Suppressor macrophage treated with lipopolysaccharide for 4 hours (primary cell): ENCODE measurements at places on chromosomes 5 and 9.

- DNase-seq: no peak
These were observed 94.2 kb upstream of the APC start for GRCh38 chr5:112643339-112643971.

DNA sequence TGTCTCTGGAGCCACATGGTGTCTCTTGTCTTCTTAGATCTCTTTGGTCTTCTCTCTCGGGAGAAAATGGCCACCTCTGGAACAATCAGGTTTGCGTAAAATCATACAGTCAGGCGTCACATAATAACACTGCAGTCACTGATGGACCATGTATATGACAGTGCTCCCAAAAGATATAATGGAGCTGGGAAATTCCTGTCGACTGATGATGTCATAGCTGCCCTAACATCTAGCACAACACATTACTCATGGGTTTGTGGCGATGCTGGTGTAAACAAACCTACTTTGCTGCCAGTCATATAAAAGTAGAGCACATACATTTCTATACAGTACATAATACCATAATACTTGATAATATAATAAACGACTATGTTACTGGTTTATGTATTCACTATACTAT, 30.1 kb upstream of the RAI14 start:
- DNase-seq: peak; percentile 32

- DNase-seq: peak; percentile 38
These were observed 301.5 kb downstream of the KCTD16 start for GRCh38 chr5:144472221-144472620.

- DNase-seq: peak; percentile 32
These were observed 1.2 kb downstream of the LCN15 start for GRCh38 chr9:136762915-136763648.

DNA sequence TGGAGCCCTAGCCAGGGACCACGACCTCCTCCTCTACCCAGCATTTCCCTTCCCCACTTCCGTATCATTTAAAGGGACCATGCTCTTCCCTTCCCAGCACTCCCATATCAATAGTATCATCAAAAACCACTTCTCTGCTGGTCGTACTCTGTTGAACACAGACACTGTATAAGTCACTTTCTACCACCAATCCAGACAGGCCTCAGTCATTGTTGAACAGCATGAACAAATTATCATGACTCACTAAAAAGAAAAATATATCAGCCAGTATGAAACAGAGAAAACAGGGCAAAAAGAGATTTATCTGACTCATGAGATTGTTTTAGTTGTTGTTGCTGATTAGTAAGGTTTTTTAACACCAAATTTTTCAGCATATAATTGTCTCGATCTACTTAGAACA, 89.8 kb downstream of the CDKN2A start:
- DNase-seq: no peak

DNA sequence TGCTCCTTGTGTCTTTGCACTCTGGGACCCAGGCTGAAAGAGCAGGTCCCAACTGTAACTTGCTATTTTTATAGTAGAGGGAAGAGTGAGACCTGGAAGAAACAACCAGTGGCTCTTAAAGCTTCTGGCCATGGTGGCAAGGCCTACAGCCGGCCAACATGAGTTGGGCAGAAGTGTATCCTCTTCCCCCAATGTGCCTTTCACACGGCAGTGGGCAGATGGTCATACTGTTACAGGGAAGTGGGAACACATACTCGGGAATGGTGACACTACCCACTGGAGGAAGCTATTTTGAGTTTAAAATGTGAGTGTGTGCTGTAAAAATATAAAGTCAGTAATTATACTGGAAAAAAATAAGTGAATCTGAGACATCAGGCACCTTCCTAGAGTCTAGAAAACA, 116.0 kb downstream of the MVB12B start:
- DNase-seq: peak; percentile 15

DNA sequence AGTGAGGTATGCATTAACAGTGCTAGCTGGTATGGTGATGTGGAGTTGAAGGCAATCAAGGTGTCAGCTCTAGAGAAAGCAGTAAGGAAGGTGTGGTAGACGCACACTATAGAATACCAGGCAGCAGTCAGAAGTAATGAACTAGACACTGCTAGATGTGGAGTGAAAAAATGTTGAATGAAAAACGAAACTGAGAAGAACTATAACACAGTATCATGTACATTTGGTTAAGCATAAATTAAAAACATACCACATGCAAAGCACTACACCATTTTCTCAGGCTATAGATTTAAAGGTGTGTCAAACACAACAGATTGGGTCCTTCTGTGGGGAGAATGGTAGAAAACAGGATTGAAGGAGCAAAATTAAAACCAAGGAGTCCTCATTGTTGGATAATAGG, 15.4 kb downstream of the ZNF622 start:
- DNase-seq: no peak

GRCh38 chr5:72835633-72836032, 19.2 kb downstream of the TNPO1 start:
- no peak for DNase-seq

DNA sequence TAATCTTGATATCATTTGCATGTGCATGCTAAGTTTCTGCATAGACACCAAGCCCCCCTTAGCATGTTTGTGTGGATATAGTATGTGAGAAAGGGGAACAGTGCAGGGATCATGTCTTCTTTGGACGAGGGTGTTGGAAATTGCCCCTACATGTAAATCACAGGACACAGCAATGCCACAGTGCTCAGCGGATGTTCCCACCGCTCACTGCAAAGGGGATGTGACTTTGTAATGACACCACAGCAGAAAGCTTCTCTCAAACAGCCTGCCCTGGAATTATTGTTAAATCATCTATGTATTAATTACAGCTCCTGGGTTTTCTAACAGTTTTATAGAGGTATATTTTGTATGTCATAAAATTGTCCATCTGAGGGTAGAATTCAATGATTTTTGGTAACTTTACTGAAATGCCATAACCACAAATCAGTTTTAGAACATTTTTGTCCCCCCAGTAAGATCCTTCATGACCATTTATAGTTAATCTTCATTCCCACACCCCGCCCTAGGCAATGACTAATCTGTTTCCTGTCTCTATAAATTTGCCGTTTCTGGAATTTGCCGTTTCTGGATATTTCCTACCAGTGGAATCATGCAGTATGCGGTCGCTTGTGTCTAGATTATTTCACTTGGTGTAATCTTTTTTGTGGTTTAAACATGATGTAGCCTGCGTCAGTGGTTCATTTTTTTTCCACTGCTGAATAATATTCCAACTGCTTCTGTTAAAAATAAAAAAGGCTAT, 648.5 kb upstream of the WWC1 start:
- DNase-seq: no peak

GRCh38 chr9:90578126-90578815, 64.4 kb downstream of the DIRAS2 start:
- no peak for DNase-seq

GRCh38 chr5:162911873-162912272, 525.5 kb upstream of the CCNG1 start:
- DNase-seq: no peak

DNA sequence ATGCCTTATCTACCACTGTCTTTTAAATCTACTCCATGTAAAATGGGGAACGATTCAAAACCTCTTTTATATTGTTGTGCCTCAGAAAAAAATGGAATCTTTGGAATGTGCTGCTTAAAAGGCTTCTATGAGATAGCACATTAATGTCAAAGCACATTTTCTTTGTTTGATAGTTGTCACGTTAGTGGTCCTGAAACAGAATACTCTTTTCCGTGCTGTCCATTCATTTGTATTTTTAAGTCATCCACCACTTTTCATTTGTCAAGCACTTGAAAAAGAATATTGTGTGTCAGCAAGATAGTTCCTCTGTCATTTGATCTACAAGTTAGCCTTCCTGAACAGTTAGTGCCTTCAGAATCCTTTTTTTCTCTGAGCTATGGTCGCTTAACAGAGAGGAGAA, 246.9 kb downstream of the MAST4 start:
- DNase-seq: no peak

DNA sequence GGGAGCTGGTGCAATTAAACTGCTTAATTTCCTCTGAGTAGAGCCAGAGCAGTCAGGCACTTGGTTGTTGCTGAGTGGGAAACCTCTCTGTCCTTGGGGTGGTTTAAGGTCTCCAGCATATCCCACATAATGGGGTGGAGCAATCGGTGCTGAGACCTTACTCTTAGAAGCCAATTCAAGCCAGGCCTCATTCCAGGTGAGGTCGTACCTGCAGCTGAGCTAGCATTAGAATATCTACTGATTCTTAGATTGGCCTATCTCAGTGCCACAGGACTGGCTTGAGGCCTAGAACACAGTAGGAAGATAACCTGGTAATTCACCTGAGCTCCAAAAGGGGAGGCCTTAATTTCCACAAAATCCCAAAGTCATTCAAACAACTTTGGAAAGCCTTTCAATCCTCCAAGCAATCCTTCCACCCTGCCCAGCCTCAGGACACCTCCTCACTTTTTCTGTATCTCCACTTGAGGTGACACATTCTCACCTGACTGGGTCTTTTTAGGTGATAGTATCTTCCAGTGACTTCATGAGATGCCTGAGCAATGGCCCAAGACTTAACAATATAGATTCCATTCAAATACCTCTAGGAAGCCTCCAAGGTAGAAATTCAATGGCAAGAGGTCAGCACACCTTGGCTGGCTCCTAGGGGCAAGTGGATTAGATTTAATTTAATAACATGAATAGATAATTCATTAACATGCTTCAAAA, 91.0 kb downstream of the FEM1C start:
- no peak for DNase-seq

DNA sequence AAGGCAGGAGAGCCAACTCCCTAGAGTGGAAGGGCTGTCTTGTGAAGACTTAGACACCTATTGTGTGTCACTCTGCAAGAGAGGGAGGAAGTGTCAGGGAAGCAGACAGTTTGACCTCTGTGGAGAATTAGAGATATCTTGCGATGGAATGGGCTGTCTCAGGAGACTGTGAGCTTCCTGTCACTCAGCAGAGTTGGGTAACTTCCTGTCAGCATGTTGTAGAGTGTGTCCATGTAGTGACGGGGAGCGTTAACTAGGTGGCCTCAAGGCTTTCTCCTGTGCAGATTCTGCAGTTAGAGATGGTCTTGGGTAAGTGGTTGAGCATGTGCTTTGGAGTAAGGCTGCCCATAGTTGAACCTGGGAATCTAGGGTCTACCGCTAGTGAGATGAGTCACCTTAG, 136.5 kb downstream of the KIF4B start:
- DNase-seq: no peak

DNA sequence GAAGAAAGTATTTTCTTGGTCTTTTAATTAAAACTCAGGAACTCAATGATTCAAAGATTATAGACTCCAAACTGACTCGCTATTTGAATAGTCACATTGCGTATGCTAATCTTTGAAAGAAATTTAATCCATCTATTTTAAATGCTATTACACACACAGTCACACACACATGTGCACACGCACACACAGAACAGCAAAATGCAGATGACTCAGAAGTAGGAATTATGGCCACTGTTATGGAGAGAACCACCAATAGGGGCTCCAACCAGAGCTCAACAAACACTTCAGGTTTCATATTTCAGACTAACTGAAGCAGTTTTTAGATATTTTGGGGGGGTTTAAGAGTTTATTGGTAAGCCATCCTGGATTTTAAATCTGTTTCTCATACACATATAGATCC, 1917.9 kb downstream of the EFNA5 start:
- DNase-seq: no peak

- no peak for DNase-seq
These were observed 7.2 kb upstream of the ARSI start for GRCh38 chr5:150309886-150310239.

- peak; percentile 10 for DNase-seq
These were observed at the start of gene CLIC3 for GRCh38 chr9:136996361-136997292. Gene CLIC3, minus strand, starts transcription at chr9:136996568. Its CDS starts 25 bp downstream, at chr9:136996543.
